ACHN (cell line): ENCODE measurements at places on chromosomes 13 and 19.

DNA sequence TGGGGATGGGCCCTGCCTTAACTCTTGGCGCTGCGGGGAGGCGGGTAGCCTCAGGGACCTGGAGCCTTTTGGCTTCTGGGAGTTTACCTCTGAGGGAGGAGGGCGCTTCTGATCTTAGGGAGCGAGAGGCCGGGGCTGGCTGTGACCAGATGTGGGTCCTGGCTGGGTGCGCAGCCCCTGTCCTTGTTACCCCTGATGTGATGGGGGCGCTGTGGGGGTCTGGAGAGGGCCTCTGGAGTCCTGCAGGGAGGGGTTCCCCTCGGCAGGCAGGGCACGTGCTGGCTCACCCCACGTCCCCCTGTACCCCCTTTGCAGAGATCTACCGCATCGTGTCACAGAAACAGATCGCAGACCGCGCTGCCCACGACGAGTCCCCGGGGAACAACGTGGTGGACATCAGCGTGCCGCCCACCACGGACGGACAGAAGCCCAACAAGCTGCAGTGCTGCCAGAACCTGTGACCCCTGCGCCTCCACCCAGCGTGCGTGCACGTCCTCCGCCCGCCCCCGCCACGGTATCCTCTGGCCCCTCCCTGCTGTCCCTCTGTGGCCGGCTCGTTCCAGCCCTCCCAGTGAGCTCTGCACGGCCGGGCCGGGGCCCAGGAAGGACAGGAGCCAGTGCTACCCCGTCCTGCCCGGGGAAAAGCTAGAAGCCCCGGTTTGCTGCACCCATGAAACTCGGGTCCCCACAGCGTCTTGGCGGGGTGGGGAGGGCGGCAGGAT lies 9.8 kb upstream of the MARCHF2 start:
- DNase-seq = no peak

GRCh38 chr13:68666774-68667397 lies 1436.8 kb upstream of the PCDH9 start:
- no peak for DNase-seq

DNA sequence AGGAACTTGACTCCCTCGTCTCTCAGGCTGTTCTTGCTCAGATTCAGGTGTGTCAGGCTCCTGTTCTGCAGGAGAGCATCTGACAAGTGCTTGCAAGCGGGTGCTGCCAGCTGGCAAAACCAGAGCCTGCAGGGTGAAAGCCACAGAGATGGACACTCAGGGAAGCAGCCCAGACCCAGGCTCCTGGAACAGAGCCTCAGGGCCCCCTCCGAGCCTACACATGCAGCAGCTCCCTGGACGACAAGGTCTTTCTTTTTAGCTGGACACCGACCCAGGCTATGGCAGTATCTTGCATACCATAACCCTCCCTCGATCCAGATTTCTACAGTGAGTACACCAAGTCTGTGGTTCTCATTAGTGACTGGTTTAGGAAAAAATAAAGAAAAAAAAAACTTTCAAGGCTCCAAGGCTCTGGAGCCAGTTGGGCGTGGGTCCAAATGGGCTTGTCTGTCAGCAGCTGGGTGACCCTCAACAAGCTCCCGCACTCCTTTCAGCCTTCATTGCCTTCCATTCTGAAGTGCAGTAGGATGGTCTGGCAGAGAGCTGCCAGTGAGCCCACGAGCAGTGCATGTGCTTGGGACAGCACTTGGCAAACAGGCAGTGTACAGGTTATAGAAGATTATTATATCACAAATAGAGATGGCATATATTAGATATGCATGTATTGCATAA lies 29.9 kb downstream of the NLRP13 start:
- no peak for DNase-seq

DNA sequence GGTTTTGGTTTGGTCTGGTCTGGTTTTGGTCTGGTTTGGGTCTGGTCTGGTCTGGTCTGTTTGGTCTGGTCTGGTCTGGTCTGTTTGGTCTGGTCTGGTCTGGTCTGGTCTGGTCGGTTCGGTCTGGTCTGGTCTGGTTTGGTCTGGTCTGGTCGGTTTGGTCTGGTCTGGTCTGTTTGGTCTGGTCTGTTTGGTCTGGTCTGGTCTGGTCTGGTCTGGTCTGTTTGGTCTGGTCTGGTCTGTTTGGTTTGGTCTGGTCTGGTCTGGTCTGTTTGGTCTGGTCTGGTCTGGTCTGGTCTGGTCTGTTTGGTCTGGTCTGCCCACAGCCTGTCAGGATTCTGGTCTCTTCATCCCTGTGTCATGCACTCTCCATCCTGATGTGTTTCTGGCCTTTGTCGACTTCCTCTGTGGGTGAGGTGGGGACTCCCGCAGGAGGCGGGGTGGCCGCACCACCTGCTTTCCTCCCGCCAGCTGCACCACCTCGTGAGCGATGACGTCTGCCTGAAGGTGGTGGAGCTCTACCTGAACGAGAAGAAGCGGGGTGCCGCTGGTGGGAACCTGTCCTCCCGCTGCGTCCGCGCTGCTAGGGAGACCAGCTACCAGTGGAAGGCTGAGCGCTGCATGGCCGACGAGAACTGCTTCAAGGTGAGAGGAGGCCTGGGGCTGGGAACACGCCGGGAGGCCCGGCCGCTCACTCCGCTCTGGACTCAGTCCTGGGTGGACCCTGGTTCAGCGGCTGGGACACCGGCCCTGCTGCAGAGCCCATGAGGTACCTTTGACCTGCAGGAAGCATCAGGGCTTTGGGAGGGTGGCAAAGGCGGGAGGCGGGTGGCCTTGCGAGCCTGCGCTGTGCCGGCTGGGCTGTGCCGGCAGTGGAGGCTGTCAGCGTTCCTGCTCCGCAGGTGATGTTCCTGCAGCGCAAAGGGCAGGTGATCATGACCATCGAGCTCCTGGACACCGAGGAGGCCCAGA lies 12.9 kb upstream of the F2RL3 start:
- DNase-seq = no peak

DNA sequence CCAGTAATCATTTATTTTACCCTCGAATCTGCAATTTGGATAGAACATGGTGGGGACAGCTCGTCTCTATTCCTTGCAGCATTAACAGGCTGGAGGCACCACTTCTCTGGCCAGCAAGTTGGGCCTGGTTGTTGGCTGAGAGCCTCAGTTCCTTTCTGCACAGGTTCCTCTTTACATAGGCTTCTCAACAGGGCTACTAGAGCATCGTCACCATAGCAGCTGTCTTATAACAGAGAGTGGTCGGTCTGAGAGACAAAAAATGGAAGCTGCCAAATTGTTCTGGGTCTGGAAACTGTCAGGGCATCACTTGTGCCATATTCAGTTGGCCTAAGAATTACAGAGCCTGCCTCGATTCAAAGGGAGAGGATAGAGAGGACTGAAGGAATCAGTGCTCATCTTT lies 86.7 kb downstream of the DNAJC15 start:
- DNase-seq = no peak

- DNase-seq = no peak
Observed at GRCh38 chr19:1387684-1388636, 4.3 kb downstream of the NDUFS7 start.

- DNase-seq = no peak
Observed at GRCh38 chr13:58806401-58806800, 1174.9 kb downstream of the PCDH17 start.

- no peak for DNase-seq
Observed at GRCh38 chr13:79986890-79987289, 354.0 kb downstream of the SPRY2 start.

DNA sequence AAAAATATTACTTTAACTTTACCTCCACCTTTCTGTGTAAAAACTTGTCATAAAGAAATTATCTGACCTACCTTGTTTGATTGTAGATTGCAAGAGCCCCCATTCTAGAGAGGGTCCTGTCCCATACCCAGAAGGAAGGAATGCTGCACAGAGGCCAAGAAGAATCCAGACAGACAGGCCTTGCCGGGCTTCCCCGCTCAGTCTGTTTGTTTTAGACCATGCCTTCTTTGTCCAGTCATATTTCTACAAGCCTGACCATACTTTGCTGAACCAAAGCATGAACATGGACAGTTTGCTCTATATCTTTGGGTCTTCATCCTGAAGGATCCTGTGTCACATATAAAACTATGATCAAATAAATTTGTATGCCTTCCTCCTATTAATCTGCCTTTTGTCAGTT lies 95.8 kb upstream of the MYCBP2 start:
- DNase-seq = no peak

DNA sequence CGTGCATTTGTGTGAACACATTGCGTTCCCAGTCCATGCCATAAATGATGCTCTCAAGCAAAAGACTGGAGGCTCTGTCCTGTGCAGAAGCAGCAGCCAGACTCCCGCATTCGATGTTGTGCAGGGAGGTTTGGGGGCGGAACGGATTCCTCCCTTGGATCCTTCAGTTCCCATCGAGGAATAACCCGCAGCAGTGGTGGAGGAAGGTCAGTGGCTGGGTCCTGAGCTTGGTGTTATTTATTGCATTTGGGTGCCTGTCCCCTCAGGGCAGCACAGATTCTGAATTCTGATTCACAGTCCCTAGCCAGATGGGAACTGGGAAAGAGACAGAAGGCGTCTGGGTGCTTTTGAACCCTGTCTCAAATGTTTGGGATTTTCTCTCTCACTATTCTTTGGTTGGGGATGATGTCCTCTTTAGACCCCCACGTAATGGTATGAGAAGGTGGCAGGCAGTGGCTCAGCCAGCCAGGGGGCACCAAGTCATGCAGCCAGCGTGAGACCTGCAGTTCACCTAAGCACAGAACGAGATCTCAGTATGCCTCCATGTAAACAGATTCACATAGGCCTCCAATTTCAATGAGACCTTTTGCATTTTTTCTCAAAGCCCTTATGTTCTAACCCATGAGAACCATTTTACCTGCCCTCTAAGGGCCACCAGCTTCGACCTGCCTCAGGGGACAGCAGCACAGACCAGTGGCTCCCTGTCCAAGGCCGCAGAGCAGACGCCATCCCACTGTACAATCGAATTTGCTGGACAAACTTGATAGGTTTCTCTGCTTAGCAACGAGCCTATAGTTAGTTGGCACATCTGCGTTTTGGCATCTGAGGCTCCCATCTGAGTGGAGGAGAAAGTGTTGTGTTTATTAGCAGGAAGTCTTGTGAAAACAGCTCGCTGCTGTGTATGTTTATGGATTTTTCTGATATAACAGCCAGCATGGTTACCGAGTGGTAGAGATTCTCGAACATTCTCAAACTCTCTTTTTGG lies 17.8 kb downstream of the KCTD15 start:
- no peak for DNase-seq

DNA sequence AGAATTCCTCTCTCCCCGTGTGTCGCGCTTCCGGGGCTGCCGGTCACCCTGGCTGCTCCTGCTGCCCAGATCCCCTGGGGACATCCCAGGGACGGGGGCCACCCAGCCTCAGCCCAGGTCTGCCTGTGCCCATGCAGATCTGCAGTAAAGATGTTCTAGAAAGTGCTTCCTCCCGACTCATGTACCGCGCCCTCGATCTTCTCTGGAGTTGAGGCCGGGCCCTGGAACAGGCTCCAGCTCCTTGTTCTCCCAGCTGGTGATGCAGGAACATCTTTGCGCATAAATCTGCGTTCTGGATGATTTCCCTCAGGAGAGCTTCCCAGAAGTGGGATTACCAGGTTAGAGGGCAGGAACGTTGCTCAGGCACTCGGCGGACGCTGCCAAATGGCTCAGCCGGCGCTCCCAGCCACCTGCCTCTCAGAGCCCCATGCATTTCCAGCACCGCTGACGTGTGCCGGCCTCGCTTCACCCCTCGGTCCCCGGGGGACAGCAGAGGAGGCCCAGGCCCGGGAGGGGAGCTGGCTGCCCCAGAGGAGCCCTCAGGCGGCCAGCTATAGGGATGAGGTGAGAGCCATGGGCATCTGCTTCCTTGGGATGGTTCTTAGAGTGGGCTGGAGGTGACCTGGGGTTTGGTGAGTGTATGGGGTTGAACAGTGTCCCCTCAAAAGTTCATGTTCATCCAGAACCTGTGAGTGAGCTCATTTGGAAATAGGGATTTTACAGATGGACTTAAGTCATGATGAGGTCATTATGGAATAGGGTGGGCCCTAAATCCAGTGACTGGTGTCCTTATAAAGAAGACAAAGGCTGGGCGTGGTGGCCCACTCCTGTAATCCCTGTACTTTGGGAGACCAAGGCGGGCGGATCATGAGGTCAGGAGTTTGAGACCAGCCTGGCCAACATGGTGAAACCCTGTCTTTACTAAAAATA lies 42.6 kb downstream of the CRTC1 start:
- DNase-seq = no peak

- DNase-seq = no peak
Observed at GRCh38 chr19:7497292-7497691, 8.5 kb upstream of the PEX11G start.

GRCh38 chr13:46595885-46596275 lies 42.9 kb downstream of the LRCH1 start:
- DNase-seq = no peak

DNA sequence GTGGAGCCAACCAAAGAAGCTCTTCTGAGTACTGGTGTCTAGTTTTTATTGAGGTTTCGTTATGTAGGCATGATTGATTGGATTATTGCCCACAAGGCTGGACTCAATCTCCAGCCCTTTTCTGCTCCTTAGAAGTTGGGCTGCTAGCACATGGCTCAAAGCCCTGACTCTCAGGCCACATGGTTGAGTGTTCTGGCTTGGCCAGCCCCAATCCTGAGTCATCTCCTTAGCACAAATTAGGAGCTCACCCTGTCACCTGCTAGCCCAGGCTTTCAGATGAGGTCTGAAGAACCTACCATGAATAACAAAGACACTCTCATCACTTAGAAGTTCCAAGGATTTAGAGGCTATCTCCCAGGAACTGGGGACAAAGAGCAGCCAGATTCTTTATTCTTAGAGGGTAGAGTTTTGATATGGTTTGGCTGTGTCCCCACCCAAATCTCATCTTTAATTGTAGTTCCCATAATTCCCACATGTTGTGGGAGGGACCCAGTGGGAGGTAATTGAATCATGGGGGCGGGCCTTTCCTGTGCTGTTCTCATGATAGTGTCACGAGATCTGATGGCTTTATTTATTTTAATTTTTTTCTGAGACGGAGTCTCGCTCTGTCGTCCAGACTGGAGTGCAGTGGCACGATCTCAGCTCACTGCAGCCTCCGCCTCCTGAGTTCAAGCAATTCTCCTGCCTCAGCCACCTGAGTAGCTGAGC lies 11.3 kb downstream of the DPY19L3 start:
- DNase-seq = no peak

GRCh38 chr19:45812297-45812696 lies 2.8 kb downstream of the RSPH6A start:
- no peak for DNase-seq

DNA sequence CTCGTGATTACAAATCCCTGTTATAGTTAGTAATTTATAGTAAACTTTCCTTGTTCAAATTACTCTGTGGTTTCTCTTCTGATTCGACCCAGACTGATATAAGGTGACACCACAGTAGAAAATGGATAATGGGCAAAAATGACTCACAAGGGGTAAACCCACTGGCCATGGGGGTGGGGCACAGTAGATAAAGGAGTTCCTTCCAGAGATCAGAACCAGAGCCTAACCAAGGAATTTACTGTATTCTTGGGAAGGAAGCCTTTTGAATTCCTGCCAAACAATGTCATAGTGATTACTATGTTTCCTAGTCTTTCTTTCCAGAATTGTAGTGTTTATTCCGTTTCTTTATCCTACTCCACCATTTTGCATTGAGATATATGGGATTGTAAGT lies 21.9 kb downstream of the MIR17HG start:
- no peak for DNase-seq

GRCh38 chr19:5452594-5453565 lies 2.3 kb upstream of the ZNRF4 start:
- DNase-seq = no peak

- no peak for DNase-seq
Observed at GRCh38 chr13:44806826-44807225, 182.4 kb downstream of the NUFIP1 start.

GRCh38 chr19:11044431-11044830 lies 44.8 kb upstream of the LDLR start:
- DNase-seq = no peak

GRCh38 chr19:42568006-42568405 lies 26.7 kb downstream of the CEACAM8 start:
- no peak for DNase-seq
